Urothelium cell line (cell line): ENCODE measurements at places on chromosomes 13 and 19.

DNA sequence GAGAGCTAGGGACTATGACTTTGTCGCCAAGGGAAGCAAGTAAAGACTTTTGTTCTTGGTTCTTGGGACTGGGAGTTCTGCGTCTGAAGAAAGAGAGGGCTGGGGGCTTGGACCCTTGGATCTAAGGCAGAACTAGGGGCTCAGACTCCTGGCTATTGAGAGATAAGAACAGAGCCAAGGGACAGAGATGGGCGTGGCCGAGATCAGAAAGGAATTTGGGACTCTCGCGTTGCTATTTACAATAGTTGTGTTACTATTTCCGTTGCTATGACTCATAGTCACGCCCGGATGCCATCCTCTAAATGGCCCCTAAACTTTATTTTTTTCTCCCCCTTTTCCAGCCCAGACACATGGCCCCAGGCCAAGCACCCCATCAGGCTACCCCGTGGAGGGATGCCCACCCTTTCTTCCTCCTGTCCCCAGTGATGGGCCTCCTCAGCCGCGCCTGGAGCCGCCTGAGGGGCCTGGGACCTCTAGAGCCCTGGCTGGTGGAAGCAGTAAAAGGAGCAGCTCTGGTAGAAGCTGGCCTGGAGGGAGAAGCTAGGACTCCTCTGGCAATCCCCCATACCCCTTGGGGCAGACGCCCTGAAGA, 759 bp downstream of the PPP1R15A start:
- DNase-seq = peak; percentile 90

- no peak for DNase-seq
Measured at GRCh38 chr13:58247080-58247479, 615.5 kb downstream of the PCDH17 start.

DNA sequence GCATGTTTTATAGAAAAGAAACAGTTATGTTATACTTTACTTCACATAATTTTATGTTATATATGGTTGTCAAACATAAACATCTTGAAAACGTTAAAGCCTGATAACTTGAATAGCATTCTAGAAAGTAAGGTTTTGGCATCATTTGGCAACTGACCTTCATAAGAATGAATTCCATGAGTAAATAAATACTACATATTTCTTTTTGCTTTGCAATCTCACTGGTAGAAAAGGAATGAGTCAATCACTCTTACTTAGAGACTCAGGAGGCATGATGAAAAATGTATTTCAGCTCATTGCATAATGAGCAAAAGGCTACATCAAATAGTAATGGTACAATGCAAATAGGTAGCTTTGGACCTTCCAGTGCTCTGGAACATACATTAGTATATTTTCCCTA, 1381.9 kb downstream of the EFNB2 start:
- no peak for DNase-seq

- no peak for DNase-seq
Measured at GRCh38 chr13:34897220-34897619, 44.9 kb upstream of the NBEA start.

- DNase-seq = no peak
Measured at GRCh38 chr19:38229585-38230073, 5.6 kb upstream of the DPF1 start.

DNA sequence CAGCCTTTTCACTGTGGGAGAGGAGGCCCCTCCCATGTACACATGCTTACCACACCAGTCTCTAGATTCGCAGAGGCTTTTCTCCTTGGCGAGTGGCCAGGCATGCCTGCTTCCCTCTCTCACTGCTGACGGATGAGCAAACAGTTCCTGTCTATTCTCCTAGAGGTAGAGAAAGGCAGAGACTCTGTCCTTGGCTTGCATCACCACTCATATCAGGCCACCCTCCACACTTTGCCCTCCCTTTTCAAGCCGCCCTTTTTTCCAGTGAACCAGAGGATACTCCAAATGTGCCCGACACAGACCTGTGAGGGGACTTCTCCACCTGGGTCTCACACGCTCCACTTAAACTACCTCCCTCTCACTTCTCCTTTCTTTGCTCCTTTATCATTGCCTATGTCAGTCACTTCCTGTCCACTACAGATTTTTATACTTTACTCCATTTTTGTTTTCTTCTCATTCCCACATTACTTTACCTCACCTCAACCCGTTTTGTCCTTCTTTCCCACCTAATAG, 284.6 kb downstream of the DNAJC15 start:
- peak; percentile 40 for DNase-seq

- no peak for DNase-seq
Measured at GRCh38 chr19:18893587-18894253, 2.2 kb downstream of the CERS1 start.

DNA sequence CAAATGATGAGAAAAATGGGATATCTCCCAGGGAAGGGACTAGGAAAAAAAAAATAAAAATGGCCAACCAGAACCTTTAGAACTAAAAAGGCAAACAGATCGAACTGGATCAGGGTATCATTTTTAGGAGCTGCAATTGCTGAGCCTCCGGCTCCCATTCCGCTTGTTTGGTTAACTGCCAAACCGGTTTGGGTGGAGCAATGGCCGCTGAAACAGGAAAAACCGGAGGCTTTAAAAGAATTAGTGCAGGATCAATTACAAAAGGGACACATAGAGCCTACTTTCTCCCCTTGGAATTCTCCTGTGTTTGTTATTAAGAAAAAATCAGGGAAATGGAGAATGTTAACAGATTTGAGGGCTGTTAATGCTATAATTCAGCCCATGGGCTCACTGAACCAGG, 12.7 kb upstream of the ZNF443 start:
- DNase-seq = no peak

GRCh38 chr19:50803633-50804419, 13.6 kb downstream of the ACP4 start:
- DNase-seq = peak; percentile 49

DNA sequence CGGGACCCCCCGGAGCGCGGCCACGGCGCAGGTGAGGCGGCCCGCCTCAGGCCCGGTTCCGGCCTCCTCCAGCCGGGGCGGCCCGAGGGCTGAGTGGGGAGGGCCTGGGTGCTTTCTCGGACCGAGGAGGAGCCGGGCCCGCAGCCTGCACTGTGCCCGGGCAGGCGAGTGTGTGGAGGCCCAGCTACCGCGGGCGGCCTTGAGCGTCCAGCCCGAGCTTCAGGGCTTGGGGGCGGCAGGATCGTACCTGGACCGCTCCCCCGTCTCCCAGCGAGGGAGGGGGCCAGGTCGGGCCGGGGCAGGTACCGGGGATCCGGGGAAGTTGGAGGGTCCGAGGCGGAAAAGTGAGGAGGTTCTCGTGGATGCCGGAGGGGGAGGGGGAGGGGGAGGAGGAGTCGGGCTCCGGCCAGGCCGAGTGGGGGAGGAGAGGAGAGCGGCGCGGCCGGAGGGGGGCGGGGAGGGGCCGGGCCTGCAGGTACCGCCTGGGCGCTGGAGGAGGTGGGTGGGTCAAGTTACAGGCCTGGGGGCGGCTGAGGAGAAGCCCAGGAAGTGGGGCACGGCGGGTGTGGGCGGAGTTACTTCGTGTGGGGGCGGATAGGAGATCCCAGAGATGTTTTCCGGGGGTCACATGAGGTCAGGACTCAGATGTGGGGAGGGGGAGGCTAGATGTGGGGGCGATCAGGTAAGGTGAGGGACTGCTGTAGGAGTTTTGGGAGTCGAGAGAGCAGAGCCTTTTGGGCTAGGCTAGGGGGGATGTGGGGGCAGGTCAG, 545 bp downstream of the NACC1 start:
- peak; percentile 53 for DNase-seq

- no peak for DNase-seq
Measured at GRCh38 chr13:111371720-111372119, 51.3 kb downstream of the TEX29 start.

DNA sequence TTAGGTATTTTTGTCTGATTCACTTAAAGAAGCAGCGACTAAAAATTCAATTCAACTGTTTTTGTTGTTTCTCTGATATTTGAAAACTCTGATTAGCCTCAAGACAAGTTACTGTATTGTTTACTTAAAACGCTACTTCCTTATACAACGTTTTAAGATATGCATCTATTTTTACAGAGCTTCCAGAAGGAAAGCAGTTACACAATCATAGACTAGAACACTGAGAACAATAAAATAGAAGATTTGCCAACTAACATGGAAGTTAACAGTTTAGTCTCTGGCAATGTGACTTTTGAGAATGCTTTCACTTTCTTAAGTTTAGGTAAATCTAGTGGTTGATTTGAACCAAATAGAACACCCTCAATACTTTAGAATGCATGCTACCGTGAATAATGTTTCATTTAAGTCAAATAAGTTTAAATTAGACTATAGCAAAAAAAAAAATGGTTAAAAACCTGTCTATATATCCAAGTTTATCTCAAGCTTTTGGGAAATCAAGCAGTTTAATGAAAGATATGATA, 614.8 kb downstream of the DACH1 start:
- no peak for DNase-seq

DNA sequence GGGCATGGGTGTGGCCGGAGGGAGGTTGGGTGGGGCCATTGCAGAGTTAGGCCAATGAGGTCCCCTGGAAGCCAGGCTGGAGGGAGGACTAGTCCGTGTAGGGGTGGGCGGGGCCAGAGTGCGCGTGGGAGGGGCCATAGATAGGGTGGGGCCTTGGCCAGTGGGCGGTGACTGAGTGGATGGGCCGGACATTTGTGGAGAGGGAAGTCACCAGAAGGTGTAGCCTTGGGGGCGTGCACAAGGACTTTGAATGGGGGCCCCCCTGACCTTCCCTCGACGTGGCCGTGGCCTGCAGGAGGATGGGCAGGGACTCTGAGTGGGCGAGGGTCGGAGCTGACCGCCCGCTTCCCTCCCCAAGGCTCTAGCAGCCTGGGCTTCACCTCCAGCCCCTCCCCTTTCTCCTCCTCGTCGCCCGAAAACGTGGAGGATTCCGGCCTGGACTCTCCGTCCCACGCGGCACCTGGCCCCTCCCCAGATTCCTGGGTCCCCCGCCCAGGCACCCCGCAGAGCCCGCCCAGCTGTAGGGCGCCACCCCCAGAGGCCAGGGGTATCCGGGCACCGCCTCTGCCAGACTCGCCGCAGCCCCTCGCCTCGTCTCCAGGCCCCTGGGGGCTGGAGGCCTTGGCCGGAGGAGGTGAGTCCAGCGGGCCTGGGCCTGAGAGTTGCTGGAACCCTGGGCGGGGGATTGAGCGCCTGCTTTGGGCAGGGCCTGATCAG, 16.5 kb upstream of the B3GNT3 start:
- no peak for DNase-seq

DNA sequence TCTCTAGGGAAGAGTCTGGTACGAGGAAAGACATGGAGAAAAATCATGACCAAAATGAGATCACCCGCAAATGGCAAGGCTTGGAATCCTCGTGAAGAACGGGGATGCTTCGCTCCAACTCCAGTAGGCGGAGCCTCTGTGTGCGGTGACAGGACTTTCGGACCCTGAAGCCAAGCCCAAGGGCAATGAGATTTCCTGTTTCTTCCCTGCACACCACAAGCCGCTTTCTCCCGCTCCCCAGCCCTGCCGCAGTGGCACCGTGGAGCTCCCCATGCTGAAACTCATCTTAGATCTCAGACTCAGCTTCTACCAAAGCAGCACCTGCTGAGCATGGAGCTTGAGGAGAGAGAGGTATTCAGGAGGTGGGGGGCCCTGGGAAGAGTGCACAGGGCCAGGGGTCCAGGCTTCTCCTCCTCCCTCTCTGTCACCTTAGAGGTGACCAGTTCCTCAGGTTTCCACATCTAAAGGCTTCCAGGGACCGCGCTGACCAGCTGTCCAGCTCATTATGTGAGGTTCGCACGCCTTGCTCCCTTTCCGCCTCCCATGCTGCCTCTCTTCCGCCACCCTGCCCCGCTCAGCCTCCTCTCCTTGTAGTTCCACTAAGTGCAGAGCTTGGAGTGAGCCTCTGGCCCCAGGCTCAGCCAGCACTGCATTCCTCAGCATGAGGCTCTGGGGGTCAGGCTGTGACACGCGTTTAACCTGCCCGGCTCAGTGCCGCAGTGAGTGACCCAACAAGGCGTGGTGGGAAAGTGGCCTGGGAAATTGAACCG, 153.8 kb upstream of the SOX1 start:
- DNase-seq = no peak

DNA sequence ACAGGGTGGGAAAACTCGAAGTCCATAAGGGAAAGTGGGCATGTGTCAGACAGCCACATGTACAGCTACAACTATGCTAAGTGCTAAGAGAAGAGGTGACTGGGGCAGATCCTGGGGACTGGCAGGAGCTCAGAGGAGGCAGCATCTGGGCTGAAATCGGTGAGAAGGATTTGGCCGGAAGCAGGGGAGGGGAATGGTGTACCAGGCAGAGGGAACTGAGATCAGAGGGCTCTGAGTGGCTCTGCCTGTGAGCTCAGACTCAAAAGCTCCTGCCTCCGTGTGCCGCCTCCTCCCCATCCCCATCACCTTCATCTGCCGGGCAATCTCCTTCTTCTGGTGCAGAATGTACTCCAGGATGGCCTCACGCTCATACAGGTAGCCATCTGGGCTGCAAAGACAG, 21.8 kb downstream of the NOSIP start:
- DNase-seq = no peak

GRCh38 chr19:4602915-4603314, 36.4 kb upstream of the TNFAIP8L1 start:
- DNase-seq = no peak

GRCh38 chr19:13172346-13173138, 22.3 kb downstream of the IER2 start:
- DNase-seq = peak; percentile 72

DNA sequence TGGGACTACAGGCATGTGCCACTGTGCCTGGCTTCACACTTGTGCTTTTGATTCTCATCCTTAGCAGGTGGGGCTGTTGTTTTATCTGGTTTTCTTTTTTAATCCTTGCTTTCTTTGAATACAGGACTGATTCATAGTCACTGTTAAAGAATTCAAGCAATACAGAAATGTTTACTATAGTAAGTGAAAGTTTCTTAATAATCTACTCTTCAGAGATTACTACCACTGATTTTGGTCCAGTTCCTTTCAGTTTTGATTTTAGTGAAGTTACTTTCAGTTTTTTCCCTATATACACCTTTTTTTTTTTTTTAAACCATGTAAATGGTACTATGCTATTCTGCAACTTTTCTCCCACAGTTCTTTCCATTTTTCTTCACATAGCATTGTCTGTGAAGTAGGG, 53.6 kb downstream of the GATAD2A start:
- DNase-seq = no peak

DNA sequence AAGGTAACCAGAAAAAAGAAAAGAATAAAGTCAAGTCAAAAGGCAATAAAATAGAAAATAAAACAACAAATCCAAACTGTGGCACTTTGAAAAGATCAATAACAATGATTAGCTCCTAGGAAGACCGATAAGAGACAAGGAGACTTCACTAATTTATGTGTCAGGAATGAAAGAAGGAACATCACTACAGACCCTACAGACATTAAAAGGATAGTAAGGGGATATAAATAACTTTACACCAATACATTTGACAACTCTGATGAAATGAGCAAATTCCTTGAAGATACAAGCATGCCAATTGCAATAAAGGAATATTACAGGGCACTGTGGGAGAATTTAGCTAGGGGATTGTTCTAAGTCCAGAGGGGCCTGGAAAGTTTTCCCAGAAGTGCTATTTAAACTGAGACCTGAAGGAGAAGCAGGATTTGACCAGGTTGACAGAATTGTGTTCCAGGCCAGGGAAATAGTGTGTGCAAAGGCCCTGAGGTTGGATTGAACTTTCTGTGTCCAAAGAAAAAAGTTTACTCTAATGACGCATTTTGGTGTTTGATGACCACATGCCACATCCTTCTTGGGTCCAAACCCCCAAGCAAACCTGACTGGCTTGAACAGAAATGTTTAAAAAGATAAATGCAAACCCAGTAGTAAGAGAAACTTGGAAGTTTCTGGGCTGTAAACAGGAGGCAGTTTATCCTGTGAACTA, 1.6 kb upstream of the C19orf38 start:
- no peak for DNase-seq

- DNase-seq = no peak
Measured at GRCh38 chr13:97502181-97502580, 68.2 kb downstream of the RAP2A start.
